ENCODE measurements at places on chromosomes 3 and 15.

GRCh38 chr15:31442699-31443111 is 116.1 kb downstream of the KLF13 start:
- DNase-seq: peak; percentile 67

DNA sequence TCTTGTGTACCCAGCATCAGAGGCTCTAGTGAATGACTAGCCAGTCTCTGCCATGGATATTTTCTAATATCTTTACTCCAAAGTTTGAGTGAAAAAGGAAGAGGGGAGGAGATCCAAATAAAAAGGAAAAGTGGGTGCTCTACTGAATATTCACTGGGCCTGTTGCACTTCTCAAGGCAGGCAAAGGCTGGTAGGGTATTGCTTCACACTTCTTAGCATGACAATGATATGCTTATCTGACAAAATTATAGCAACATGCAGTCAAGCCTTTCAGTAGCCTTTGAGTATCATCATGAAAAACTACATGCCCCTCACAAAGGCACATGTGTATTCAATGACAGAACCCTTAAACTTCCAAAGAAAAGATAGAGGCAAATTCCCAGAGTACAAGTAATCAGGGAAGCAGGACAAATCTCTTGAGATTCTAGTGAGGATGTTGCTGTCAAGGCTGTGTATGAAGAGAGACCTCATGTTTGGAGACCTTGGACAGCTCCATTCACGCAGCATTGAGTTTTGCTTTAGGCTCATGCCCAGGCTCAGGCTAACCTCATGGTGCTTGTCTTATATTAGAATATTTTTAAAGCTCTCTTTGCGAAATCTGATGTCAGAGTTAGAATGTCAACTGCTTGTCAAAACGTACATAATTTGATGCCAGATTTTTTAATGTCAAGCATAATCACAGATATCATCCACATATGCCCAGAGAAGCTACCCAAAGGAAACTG is 506.9 kb downstream of the OCA2 start:
- no peak for DNase-seq

- DNase-seq: no peak
Measured at GRCh38 chr3:119255214-119255613, 14.5 kb upstream of the B4GALT4 start.

- peak; percentile 9 for DNase-seq
Measured at GRCh38 chr3:46998121-46998851, 18.8 kb downstream of the NBEAL2 start.

GRCh38 chr3:179676081-179676480 is 23.2 kb downstream of the USP13 start:
- no peak for DNase-seq

- DNase-seq: no peak
Measured at GRCh38 chr3:69879051-69879450, 120.5 kb upstream of the SAMMSON start.

GRCh38 chr15:52642386-52643361 is 36.5 kb downstream of the ATOSA start:
- no peak for DNase-seq

DNA sequence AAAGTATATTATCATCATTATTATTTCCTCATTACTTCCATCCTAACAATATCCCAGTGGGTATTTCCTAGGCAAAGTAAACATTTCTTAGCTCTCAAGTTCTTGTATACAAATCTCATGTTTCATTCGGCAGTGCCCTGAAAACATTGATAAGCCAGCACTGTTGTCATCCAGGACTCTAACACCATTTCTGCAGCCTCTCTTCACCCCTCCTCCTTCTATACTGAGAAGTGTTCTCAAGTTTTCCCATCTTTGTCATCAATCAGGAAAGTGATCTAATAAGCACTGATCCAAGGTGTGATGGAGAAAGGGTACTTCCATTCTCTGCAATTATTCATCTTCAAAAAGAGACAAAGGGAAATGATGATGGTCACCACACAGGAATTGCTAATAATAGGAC is 168.4 kb upstream of the CCDC54 start:
- no peak for DNase-seq

GRCh38 chr15:48084759-48085590 is 35.8 kb upstream of the SLC24A5 start:
- peak; percentile 93 for DNase-seq

GRCh38 chr3:62727981-62728380 is 147.2 kb downstream of the CADPS start:
- no peak for DNase-seq

GRCh38 chr3:10384541-10385360 is 63.8 kb upstream of the SEC13 start:
- no peak for DNase-seq

- DNase-seq: no peak
Measured at GRCh38 chr3:71140477-71140876, 443.1 kb downstream of the FOXP1 start.

GRCh38 chr3:37925157-37925556 is 63.5 kb downstream of the CTDSPL start:
- DNase-seq: no peak

DNA sequence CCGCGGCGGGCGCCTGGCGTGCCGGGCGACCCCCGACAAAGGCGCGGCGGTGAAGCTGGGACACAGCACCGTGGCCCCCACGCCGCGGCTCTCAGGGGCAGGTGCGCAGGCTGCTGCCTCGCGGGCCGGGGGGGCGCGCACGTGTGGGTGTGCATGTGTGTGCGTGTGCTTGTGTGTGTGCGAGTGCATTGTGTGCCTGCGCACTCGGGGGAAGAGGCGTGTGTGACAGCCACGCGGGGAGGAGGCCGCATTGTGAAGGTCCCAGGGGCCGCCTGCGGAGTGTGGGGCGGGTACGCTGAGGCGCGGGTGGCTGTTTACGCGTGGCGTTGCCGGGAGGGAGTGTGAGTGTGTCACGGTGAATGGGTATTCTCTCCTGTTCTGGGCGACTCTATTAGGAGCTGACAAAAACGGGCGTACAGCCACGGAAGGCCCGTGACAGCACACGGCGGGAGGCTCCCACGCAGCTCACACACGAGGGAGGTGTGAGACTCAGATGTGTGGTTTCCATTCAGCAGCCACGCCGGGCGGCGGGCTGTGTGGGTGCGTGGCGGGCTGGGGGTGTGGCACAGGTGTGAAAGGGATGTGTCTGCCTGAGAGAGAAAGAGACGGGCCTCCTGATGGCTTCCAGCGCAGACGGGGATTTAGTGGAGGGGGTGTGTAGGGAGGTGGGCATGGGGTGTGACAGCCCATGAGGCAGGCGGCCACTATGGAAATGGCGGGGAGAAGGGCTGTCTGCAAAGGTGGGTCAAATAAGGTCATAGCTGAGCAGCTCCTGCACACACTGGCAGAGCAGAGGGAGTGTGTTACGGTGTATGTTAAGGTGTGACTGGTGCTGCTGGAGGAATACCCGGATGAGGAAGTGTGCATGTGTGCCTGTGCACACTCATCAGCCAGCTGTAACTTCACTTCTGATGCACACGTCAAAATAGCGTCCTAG is 750 bp downstream of the PODXL2 start:
- no peak for DNase-seq

DNA sequence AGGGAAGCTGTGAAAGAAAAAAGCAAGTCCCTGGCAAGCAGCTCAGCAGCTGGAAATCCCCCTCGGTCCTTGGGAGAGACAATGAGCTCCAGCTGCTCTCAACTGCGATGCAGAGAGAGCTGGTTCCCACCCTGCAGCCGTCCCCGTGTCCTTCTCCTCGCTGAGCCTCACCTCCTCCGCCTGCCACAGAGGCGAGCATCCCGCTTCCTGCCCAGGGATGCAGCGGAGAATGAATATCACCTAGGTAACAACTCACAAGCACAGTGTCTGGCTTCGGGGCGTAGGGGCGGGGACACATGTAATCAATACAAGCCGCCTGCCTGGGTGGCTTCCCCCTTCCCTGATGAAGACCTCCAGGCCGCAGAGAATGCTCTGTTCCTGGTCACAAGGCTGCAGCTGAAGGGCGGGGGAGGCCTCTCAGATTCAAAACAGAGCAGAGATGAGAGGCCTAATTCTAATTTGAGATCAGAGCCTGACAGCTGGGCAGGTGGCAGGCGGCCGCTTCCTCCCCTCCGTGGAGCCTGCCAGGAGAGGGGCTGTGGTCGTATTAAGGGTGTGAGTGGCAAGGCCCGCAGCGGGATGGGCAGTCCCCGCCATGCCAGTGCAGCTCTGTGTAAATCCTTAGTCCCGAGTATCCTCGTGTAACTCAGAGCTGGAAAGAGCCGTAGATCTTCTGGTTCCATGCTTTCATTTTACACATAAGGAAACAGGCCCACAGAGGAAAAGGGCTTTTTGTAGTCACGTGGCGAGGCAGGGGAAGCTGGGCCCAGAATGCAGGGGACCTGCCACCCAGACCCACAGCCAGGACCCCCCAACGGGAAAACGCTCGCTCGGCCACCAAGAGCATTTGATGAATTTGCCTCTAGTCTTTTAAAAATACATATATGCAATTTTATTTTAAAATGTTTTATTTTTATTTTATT is 24.3 kb downstream of the ZDHHC19 start:
- peak; percentile 80 for DNase-seq

- peak; percentile 87 for DNase-seq
Measured at GRCh38 chr15:42056934-42057798, 36.3 kb upstream of the PLA2G4E start.

DNA sequence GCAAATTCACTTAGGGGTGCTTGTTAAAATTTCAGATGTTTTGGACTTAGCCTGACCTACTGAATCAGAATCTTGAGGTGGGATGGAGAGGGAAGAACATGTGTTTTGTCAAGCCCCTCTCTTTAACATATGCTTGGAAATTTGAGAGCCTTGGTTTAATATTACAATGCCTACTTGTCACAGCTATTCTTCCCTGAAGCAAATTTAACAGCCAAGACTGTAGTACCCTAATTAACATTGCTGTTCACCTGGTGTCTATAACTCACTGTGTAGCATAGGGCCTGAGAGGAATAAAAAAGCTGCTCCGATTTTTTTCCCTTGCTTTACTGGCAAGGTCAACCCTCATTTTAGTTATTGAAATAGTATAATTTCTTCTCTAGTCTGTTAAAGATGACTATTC is 880.1 kb downstream of the CADM2 start:
- DNase-seq: peak; percentile 99

DNA sequence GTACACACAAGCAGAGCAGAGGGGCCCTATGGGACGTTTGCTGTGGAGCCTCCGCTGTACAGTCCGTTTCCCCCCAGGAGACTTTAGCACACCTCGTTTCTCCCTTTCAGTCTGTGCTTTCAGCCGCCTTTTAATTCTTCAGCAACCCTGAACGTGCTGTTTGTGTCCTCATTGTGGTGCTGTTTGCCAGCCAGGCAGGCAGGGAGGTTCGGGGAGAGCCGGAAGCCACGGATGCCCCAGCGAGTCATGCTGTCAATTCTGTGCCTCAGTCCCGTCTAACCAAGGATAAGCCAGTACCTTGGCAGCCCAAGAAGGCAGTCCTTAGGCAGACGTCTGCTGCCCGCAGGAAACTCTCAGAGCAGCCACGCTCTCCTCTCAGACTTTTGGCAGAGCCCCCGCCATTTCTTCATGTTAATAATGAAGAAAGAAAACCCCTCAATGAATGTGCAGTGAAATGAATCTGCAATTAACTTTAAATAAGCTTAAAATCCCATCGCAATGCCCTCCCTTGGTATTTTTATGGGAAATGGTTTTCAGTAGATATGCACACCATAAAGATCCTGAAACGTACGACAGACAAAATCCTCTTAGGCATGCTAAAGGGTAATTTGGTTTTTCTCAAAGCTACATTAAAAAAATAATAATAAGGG is 158.6 kb downstream of the UACA start:
- DNase-seq: no peak

DNA sequence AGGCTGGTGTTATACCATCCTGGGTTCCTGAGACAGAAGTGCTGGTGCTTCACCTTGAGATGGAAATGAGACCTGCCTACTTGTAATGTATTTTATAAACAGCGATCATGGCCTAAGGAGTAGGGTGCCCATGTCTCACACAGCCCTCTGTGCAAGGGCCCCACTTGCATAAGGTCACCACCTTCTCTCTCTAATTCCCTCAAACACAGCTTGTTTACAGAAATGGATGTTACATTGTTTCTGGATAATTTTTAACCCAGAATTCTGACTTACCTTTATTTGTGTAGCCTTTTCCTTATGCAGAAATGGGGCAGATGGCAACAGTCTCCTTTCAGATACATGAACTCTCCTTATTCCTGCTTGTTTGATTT is 95.1 kb upstream of the UMPS start:
- DNase-seq: no peak

GRCh38 chr15:81295486-81296121 is 28.3 kb downstream of the STARD5 start:
- DNase-seq: no peak

GRCh38 chr3:24829629-24830229 is 335.1 kb upstream of the THRB start:
- DNase-seq: peak; percentile 34

- no peak for DNase-seq
Measured at GRCh38 chr3:115903843-115904242, 280.5 kb downstream of the GAP43 start.

- peak; percentile 31 for DNase-seq
Measured at GRCh38 chr3:141228395-141228794, 3.2 kb upstream of the PXYLP1 start.

DNA sequence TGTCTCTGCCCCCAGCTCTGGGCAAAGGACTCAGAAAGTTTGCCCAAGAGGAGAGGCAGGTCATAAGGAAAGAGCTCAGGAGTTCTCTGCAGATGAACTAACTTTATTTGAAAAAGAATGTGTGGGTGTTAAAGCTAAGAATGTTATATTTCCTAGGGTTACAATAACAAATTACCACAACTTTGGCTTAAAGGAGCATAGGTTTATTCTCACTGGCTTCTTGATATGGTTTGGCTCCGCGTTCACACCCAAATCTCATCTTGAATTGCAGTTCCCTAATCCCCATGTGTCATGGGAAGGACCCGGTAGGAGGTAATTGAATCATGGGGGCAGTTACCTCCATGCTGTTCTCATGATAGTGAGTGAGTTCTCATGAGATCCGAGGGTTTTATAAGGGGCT is 383.7 kb upstream of the CFAP20DC start:
- DNase-seq: no peak

DNA sequence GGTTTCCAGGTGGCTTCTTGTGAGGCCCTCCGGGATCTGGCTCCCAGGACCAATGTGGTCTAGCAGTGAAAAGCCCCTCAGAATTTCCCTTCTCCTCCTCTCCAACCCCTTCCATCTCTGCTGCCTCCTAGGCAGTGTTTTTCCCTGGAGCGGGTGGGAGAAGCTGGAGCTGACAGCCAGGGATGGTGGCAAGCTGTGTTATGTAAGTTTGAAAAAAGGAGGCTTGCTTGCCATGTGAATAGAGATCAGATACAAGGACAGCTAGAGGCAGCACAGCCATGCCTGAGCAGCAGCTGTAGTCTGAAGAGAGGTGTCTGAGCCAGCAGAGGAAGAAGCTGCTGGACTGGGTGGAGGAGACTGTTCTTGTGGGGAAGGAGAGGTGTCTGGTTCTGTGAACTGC is 20.6 kb downstream of the SNAPC5 start:
- no peak for DNase-seq

GRCh38 chr3:190739641-190740185 is 122.8 kb downstream of the GMNC start:
- DNase-seq: no peak

DNA sequence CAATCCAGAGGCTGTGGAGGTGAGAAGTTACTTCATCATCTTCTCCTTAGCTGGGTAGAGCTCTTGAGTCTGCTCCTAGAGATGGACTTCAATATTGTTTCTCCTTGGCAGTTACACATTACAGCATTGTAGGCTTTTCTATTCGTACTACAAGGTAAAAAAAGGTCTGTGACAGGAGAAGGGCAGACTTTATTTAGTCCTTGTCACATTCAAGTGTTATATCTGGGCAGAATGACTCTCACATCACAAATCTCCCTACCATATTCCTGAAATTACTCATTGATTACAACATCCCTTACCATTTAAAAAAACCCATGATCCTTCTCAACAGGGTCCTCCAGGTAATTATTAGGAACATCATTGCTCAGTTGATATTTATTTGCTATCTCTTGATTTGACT is 75.0 kb downstream of the AGBL1 start:
- no peak for DNase-seq

- no peak for DNase-seq
Measured at GRCh38 chr3:152226176-152226575, 42.6 kb upstream of the MBNL1 start.

Data from NCI-H524 (cell line).